ENCODE measurements at places on chromosomes 13 and 19.

DNA sequence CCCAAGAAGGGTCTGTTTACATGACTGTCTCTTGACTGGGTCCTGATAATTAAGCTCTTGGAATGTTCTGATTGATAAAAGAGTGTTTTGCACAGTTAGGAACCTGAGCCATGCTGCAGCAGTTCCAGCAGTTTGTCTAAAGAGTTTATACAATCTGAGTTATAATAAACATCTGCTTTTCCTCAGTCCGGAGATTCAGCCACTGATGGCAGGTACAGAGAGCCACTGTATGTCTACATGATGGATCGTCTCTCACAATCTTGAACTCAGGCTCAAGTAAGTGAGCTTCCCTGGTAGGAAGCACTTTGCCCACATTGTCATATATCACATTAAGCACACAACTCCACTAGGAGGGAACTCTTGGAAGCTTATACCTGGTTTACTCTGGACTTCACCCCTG, 84.3 kb downstream of the UGGT2 start:
- no peak for DNase-seq

DNA sequence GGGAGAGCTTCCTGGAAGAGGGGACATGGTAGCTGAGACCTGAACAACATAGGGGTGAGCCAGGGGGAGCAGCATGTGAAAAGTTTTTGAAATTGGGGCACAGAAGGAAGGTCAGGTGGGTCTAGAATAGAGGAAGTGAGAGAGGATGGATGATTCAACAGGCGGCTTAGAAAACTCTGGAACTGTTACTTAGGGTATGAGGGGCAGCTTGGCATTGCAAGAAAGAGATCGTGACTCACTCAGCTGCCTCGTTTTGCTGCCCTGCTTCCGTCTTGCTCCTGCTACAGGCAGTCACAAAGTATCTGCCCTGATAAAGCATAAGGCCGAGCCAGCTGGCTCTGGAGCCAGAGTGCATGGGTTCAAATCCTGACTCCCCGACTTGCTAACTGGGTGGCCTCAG, 1.3 kb upstream of the CEACAM20 start:
- DNase-seq: no peak

- no peak for DNase-seq
Measured at GRCh38 chr13:35887115-35887666, 244.0 kb downstream of the DCLK1 start.

DNA sequence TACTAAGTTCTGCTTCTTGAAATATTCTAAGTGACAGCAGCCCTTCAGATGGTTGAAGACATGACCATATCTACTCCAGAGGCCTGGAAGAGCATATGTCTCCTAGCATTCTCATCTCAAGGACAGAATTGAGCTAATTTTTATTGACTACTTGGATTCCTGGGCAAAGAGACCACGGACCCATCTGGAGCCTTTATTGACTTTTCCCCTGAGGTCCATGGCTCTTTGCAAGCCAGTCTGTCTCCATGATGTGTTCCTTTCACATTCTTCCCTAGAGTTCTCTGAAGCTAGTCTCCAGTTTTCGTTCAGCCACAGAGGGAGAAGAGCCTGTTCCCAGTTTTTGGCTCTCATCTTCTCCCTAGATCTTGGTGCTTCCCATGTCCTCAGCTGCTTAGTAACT, 202.7 kb downstream of the PCCA start:
- DNase-seq: no peak

DNA sequence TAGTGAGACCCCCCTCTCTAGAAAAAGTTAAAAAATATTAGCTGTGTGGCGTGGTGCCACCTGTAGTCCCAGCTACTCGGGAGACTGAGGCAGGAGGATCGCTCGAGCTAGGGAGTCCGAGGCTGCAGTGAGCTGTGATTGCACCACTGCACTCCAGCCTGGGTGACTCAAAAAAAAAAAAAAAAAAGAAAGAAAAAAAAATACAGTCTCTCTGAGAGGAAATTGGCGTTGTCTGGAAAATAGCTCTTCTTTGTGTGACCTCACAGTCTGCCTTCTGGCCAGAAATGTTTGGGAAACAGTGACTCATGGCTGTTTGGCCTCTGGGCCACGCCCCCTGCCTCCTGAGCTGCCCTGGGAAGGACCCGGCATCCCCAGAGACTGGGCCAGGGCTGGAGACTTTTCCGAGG, 10.7 kb downstream of the MARCHF2 start:
- no peak for DNase-seq

DNA sequence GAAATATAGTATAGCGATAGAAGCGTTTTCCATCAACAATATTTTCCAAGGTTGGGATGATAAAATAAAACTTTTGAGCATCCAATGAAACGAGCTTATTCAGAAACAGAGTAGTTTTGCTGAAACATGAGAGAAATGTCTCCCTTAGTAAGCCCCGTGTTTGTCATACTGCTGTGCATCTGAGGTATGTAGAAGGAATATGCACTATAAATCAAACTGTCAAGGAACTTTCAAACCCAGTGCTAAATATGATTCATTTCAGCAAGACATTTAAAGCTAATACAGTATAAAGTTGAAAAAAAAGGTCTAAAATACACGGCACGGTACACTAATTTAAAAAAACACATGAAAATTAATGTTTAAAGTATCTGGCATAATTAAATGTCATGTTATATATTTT, 546.2 kb downstream of the SLITRK5 start:
- no peak for DNase-seq
